Right kidney (tissue), 9 donors: ENCODE measurements at places on chromosomes 3 and 15.

GRCh38 chr3:141457624-141458236, 29.1 kb upstream of the RASA2 start:
- no peak for DNase-seq

DNA sequence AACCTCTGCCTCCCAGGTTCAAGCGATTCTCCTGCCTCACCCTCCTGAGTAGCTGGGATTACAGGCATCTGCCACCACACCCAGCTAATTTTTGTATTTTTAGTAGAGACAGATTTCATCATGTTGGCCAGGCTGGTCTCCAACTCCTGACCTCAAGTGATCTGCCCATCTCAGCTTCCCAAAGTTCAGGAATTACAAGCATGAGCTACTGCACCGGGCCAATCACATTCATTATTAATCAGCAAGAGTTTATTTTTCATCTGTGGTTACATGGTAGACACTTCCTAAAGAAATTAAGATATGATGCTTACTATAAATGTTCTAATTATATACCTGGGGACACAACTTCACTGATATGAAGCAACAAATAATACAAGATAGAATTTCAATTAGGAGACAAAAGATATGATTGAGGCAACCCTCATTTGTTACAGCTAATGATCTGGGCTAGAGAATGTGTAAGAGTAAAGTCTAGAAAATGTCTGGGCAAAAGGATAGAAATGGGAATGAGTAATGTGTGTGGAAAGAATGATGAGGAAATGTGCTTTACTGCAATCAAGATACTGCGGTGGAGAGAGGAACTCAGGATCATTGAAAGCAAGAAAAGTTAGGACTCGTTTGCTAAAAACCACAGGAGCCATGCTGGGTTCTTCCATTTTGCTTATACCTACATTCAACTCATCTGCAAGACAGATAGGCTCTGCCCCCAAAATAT, 366.8 kb downstream of the ZIC1 start:
- DNase-seq, result no peak

DNA sequence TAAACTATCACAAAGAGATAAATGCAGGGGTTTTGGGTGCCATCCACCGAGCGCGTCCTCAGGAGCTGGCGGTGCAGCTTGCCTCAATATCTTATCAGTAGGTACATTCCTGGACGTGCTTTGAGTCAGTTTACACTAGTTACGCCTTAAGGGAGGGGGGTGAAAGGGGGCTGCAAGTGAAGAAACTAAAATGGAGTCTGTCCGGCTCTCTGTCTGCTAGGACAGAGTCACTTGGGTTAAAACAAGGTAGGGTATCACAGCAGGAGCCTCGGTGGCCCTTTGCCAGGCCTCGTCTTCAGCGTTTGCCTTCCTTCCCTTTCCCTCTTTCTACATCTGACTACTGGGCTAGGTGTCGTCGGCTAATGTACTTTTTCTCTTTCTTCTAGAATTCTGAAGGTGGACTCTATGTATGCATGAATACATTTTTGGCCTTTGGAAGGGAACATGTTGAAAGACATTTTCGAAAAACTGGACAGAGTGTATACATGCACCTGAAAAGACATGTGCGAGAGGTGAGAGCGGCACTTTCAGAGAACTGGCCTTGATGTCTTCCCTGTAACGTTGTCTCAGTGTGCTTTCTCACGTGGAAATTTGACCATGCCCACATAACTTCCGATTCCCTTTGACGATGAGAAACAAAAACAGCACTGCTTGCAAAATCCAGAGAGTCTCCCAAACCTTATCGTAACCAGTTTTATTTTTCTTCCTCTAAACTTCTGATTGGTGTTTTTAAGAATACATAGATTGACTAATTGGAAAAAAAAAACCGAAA, 28.8 kb downstream of the USP13 start:
- no peak for DNase-seq

- DNase-seq, result no peak
Measured at GRCh38 chr3:5072100-5072816, 49.8 kb upstream of the ARL8B start.

DNA sequence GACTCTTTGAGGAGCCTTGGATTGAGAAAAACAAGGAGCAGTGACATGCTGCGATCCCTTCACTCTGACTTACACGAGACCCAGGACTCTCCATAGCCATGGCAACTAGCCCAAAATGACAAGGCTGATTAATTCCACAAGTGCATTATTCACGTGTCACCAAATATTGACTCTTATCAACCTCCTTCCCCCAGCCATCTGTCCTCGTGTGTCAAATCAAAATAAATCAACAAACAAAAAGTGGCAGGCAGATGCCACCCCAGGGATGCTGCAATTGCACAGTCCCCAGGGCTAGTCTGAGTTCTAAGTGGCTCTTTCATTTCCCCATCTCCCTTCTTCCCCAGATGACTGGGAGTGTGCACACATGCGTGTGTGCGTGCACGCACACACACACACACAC, 104.9 kb downstream of the AQP9 start:
- no peak for DNase-seq

DNA sequence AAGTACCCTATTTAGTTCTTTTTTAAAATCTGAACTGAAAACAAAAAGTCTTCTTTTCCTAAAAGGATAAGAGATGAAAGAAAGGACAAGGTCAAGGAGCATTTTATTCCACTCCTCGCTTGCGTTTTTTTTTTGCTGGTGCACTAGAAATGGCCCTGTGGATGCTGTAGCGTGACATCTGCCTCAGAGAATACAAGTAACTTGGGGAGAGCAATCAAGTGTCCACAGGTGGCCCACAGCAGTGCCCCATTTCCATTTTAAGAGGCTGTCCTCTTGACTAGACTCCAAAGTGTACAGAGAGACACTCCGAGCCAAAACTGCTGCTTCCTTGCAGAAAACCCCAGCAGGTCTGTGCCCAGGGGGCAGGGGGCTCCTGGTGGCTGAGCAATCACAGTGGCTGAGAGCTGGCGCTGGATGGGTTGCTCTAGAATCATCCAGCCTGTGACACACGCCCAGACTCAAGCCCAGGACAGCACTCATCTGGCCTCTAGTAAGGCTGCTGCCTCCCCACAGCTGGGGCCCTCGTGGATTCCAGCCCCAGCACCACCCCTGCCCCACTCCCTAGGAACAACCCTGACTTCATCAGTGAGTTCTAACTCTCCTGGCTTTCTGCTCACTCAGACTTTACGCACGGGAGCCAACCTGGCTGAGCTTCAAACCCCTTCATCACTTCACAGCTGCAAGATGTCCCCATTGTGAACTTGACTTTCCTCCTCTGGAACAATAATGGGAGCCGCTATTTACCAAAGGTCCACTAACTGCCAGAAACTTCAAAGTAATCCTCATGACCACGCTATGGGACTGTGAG, 71.1 kb upstream of the SPATA12 start:
- DNase-seq, result peak; percentile 69

DNA sequence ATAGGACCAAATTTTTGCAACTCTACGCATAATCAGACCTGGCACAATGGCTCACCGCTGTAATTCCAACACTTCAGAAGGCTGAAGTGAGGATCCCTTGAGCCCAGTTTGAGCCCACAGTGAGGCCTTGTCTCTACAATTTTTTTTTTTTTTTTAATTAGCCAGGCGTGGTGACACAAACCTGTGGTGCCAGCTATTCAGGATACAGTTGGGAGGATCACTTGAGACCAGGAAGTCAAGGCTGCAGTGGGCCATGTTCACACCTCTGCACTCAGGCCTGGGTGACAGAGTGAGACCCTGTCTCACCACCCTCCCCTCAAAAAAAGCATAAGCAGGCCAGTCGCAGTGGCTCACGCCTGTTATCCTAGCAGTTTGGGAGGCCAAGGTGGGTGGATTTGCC, 24.7 kb downstream of the OIP5 start:
- no peak for DNase-seq

DNA sequence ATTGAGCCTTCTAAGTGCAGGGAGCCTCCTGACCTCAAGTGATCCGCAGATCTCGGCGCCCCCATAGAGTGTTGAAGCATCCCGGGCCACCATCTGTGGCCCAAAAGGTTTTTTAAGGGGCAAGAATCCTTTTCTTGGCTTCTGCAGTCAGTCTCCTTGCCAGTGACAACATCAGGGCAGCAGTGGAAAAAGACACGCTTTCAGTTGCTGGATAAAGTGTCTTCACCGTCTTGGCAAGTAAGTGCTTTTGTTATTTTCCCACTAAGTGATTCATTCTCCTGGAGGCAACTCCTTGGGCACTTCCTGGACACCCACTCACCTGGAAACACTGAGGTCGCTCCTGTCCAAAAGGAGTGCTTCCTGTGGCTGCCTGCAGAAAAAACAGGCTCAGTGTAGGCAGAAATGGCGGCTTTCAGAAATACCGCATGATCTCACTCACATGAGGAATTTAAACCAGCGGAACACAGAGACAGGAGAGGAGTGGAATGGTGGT, 71.7 kb upstream of the ABHD2 start:
- peak; percentile 4 for DNase-seq

GRCh38 chr15:75599401-75599800, 20.3 kb upstream of the PTPN9 start:
- DNase-seq, result no peak

- DNase-seq, result no peak
Measured at GRCh38 chr3:51876186-51876585, 785 bp upstream of the IQCF5 start.

GRCh38 chr15:81959196-81959595, 86.6 kb downstream of the MEX3B start:
- DNase-seq, result no peak

DNA sequence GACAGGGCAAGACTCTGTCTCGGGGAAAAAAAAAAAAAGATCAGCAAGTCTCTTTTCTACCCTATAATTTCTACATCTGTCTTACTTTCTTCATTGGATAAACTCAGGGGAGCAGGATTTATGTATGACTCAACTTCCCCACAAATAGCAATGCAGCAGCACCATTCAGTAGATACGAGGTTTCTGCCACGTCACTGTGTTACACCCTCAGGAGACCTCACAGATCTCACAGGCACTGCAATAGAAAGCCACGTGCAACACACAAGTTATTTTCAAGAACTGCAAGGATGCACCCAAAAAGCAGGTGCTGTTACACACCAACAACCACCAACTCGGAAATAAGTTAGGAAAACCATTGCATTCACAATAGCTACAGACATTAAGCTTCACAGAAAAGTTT, 30.2 kb downstream of the TSPAN3 start:
- DNase-seq, result no peak

DNA sequence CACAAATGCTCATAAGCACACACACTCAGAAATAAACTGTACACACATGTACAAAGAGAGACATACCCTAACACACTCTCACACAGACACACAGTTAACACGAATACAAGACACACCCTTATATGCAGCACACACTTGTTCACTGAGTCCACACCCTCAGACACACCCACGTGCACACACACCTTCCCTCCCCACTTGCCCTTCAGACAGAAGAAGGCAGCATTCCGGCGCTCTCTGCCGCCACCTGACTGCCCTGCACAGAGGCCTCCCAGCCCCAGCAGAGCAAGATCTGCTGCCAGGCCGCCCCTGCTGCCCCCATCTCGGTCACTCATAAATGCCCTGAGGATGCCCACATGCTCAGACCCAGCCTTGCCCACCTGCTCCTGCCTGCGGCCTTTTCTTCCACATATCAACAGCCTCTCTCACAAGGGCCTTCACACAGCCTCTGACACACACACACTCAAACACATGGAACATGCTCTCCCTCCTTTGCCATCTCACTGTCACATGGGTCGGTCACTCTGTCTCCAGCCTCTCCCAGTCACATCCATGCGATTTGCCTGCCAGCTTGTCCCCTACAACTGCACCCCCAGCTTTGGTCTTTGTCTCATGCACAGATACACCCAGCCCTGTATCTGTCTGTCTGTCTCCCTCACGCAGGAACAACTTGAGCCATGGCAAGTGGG, 71.1 kb downstream of the EPHB3 start:
- DNase-seq, result no peak

- DNase-seq, result no peak
Measured at GRCh38 chr3:180433152-180433551, 168.8 kb upstream of the TTC14 start.
